Mesenchymal stem cell (in vitro differentiated cells and primary cell): ENCODE measurements at places on chromosomes 3 and 15.

DNA sequence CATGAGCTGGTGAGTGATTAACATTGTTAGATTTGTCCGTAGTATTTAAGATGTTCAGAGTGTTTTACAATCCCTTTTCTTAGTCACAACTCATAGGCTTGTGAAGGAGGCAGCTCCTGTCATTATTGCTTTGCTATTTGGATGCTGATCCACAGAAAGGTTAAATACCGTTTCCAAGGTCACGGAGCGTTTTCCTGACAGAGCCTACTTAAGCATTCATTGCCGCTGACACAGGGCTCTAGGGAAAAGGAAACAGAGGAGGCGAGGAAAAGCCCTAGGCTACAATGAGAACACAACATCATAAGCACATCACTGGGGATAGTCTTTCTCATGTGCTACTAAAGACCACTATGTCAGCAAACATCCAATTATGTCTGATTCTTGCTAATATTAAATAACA lies 38.5 kb upstream of the CPB1 start:
- peak; percentile 45 for DNase-seq
- no peaks in the 10 kb centered on the region for H3K4me1 ChIP-seq
- H3K27me3 ChIP-seq = no peaks in the 10 kb centered on the region
- H3K27ac ChIP-seq = no peak overlapping the region
- H3K4me3 ChIP-seq = peak overlapping the region; percentile 1

DNA sequence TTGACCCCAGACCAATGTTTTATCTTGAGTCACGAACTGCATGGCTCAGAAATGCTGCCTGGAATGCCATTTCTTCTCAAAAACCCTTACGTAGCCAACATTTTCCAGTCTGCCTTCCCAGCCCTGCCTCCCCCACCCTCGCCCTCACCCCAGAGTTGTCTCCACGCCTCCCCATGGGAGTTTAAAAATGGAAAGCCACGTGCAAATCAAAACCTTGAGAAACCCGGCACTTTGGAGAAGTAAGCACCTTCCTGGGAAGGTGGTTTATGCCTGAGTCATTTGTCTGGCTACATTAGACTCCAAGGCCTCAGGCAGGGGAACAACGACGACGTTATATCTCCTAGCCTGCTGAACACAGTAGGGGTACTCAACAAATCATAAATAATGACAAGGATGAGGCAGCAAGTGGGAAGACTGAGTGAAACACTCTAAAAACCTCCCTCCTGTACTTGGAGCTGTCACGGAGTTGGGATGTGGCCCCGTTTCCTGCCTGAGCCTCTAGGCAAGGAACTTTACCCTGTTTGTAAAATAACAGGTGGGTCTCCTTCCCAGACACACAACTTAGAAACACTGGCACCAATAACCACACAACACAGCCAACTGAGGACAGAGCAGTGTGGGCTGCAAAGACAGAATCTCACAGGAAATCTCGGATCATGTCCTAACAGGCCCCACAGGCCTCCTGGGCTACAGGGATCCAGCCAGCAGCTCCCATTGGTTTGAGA lies 179.1 kb downstream of the NTRK3 start:
- H3K27me3 ChIP-seq = peaks cover 55% of the 10 kb centered on the region
- H3K4me1 ChIP-seq = no peaks in the 10 kb centered on the region
- no peak for DNase-seq
- H3K36me3 ChIP-seq = no peaks in the 10 kb centered on the region
- no peak overlapping the region for H3K27ac ChIP-seq

DNA sequence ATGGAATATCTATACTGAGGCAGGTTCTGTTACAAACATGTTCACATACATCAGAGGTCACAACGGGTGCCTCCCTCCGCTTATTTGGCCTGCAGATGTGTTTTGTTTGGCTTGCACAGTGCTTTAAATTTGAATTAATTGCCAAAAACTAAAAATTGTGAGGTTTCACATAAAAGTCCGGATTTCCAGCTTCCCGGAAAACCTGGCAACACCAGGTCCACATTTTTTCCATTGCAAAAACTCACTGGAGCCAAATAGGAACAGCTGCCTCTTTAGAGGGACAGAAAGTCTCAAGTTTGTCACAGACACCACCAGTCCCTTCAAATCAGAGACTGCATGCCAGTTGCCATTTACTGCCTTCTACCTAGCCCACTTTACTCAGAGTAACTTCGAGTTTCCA lies 205.9 kb upstream of the MDFIC2 start:
- peaks cover 3% of the 10 kb centered on the region for H3K27me3 ChIP-seq
- no peak overlapping the region for H3K4me3 ChIP-seq
- DNase-seq = no peak
- no peak overlapping the region for H3K27ac ChIP-seq
- H3K36me3 ChIP-seq = no peaks in the 10 kb centered on the region

DNA sequence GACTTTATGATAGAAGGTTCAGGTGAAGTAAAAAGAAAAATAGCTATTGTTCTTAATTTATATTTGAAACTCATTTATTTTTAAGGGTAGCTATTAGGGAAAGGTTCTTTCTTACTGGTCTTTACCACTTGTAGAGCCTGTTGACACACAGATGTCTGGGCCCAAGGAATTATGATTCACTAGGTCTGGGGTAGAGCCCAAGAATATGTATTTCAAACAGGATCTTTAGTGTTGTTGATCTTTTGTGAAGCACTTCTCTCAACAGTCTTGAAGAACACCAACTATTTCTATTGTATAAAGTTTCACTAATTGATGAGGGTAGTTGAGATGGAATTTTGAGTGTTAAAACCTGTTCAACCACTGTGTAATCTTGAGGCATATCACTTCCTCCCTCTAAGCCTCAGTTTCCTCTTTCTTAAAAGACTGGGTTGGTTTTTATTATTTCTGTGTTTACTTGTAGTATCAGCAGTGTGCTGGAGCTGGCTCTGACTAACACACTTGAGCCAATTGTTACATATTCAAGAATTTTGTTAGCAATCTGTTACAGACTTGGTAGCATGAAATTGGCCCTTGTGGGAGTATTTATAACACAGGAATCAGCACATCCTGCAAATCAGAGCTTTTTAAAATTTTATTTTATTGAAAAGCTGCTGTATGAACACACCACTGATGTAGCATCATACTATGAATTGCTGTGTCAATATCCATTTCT lies 155.9 kb downstream of the RBMS3 start:
- H3K4me1 ChIP-seq = no peaks in the 10 kb centered on the region

DNA sequence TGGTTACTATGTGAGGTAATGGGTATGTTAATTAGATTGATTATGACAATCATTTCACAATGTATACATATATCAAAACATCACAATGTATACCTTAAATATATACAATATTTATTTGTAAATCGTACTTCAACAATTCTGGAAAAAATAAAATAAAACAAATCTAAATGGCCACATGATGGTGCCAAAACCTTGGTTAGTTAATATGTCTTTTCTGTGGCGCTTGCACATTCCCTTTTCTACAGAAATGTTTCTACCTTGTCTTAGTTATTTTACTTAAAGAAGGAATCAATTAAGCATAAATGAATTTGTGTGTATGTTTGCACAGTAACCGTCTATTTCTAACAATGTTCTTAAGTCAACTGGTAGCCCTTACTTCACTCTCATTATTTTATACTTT lies 53.4 kb downstream of the OXSM start:
- H3K27me3 ChIP-seq = no peaks in the 10 kb centered on the region
- no peak overlapping the region for H3K4me3 ChIP-seq
- no peaks in the 10 kb centered on the region for H3K4me1 ChIP-seq
- no peaks in the 10 kb centered on the region for H3K36me3 ChIP-seq
- H3K27ac ChIP-seq = no peak overlapping the region
- no peak for DNase-seq

GRCh38 chr15:71437919-71438318 lies 322.6 kb downstream of the THSD4 start:
- H3K36me3 ChIP-seq = no peaks in the 10 kb centered on the region
- DNase-seq = no peak
- no peaks in the 10 kb centered on the region for H3K27me3 ChIP-seq

DNA sequence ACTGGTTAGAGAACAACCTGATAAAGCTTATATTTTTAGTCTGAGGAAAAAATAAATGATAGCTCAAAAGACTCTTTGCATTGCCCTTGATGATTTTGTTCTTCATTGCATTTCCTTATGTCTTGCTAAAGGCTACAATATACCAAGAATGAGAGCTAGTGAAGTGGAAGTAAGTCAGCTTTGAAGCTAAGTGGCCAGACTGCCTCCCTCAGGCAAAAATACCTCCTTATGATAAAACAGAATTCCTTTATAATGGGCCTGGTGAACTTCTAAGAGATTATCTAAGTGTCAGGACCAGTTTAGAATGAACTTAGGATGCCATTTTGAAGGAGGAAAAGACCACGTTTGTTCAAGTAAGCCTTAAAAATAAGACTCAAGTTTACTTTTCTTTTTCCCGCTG lies 678.4 kb downstream of the ROBO2 start:
- H3K27me3 ChIP-seq = no peaks in the 10 kb centered on the region
- no peak overlapping the region for H3K27ac ChIP-seq
- no peak overlapping the region for H3K4me3 ChIP-seq
- DNase-seq = no peak

- H3K36me3 ChIP-seq = no peaks in the 10 kb centered on the region
- no peaks in the 10 kb centered on the region for H3K4me1 ChIP-seq
- H3K27ac ChIP-seq = no peak overlapping the region
- DNase-seq = no peak
- no peaks in the 10 kb centered on the region for H3K27me3 ChIP-seq
These were observed 619.1 kb upstream of the BCHE start for GRCh38 chr3:166456286-166456685.

GRCh38 chr3:194471863-194472262 lies 14.9 kb downstream of the ATP13A3 start:
- peaks cover 3% of the 10 kb centered on the region for H3K36me3 ChIP-seq
- H3K27me3 ChIP-seq = no peaks in the 10 kb centered on the region
- DNase-seq = no peak
- no peak overlapping the region for H3K27ac ChIP-seq
- peaks cover 2% of the 10 kb centered on the region for H3K4me1 ChIP-seq
- H3K4me3 ChIP-seq = no peak overlapping the region

- no peak overlapping the region for H3K4me3 ChIP-seq
- H3K4me1 ChIP-seq = peaks cover 2% of the 10 kb centered on the region
- no peak overlapping the region for H3K27ac ChIP-seq
- H3K27me3 ChIP-seq = no peaks in the 10 kb centered on the region
These were observed 43.5 kb downstream of the EPHB1 start for GRCh38 chr3:134838599-134838998.

- no peaks in the 10 kb centered on the region for H3K4me1 ChIP-seq
- DNase-seq = no peak
- no peaks in the 10 kb centered on the region for H3K27me3 ChIP-seq
- H3K36me3 ChIP-seq = no peaks in the 10 kb centered on the region
These were observed 157.8 kb downstream of the PDCD6IP start for GRCh38 chr3:33956206-33956605.

DNA sequence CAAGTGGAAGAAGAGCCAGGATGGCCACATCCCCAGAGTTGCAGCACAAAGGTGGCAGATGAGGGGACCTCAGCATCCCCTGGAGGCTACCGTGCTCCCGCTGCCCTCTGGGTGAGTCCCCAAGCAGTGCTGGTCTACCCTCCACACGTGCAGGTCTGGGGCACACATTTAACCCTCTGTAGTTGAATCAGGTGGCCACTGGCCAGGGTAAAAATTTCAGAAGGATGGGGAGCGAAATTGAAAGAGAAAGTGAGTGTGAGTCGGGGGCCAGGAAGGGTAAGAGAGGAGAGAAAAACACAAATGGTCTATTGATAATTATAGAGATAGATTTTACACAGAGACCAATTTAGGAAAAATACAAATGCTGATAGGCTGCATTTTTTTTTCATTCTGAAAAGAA lies 139.5 kb upstream of the EIF1B start:
- H3K4me1 ChIP-seq = no peaks in the 10 kb centered on the region
- no peaks in the 10 kb centered on the region for H3K36me3 ChIP-seq
- DNase-seq = no peak
- H3K27ac ChIP-seq = no peak overlapping the region

- H3K27ac ChIP-seq = no peak overlapping the region
- H3K36me3 ChIP-seq = peaks cover 7% of the 10 kb centered on the region
- H3K27me3 ChIP-seq = no peaks in the 10 kb centered on the region
- H3K4me3 ChIP-seq = no peak overlapping the region
- DNase-seq = peak; percentile 45
These were observed 106.5 kb downstream of the ZNF609 start for GRCh38 chr15:64566629-64567427.

GRCh38 chr3:129378949-129379348 lies 49.5 kb downstream of the EFCAB12 start:
- no peaks in the 10 kb centered on the region for H3K27me3 ChIP-seq
- H3K27ac ChIP-seq = no peak overlapping the region
- no peaks in the 10 kb centered on the region for H3K36me3 ChIP-seq
- H3K4me3 ChIP-seq = no peak overlapping the region

- H3K4me1 ChIP-seq = peaks cover 48% of the 10 kb centered on the region
- DNase-seq = no peak
- no peak overlapping the region for H3K4me3 ChIP-seq
- no peaks in the 10 kb centered on the region for H3K27me3 ChIP-seq
- H3K36me3 ChIP-seq = peaks cover 8% of the 10 kb centered on the region
These were observed 36.0 kb downstream of the BDH1 start for GRCh38 chr3:197519801-197520211.

DNA sequence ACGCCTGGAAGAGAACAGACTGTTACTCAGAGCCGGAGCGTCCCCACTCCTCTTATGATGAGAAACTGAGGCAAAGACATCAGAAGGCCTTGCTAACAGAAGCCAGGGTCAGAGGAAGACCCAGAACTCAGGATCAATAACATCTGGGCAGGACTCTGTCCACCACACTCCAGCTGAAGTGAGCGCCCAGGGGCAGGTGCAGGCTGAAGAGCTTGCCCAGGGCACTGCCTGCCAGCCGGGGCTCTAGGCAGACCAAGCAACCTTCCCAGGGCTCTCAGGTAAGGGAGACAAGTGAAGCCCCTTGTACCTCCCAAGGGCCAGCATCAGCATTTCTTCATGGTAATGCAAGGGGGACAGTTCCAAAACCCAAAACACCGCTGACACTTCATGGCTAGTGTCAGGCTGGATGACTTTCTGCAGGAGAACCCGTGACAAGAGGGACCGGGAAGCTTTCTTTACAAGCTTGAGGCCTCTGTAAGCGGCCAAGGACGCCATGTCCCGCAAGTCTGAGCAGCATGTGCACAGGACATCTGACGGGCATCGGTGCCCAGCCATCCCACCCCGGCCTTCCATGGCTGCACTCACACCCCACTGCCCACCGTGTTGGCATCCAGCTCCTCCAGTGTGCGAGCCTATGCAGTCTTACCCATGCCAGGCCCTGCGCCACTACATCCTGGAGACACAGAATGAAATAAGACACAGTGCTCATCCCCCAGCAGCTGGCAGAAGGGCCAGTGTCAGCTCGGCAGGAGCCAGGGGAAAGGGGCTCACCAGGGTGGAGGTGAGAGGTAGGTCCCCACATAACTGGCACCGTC lies 14.1 kb downstream of the XXYLT1 start:
- H3K27me3 ChIP-seq = no peaks in the 10 kb centered on the region
- peaks cover 40% of the 10 kb centered on the region for H3K4me1 ChIP-seq
- H3K27ac ChIP-seq = no peak overlapping the region
- peaks cover 20% of the 10 kb centered on the region for H3K36me3 ChIP-seq
- no peak overlapping the region for H3K4me3 ChIP-seq

DNA sequence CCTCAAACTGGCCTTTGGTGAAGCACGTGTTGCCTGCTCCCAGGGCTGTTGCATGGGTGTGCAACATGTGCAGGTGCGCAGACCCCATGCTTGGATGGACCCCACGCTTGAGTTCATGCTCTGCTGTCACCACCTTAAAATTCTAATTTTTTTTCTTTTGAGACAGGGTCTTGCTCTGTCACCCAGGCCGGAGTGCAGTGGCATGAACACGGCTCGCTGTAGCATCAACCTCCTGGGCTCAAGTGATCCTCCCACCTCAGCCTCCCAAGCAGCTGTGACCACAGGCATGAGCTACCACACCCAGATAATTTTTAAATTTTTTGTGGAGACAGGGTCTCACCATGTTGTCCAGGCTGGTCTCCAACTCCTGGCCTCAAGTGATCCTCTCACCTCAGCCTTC lies 9.1 kb upstream of the IGDCC3 start:
- H3K4me3 ChIP-seq = no peak overlapping the region
- H3K27ac ChIP-seq = no peak overlapping the region
- peaks cover 84% of the 10 kb centered on the region for H3K36me3 ChIP-seq
- no peaks in the 10 kb centered on the region for H3K27me3 ChIP-seq
- peaks cover 11% of the 10 kb centered on the region for H3K4me1 ChIP-seq
